Adipocyte (in vitro differentiated cells): ENCODE measurements at places on chromosomes 1 and 21.

GRCh38 chr1:118154220-118154619 lies 30.8 kb downstream of the SPAG17 start:
- no peak for DNase-seq

DNA sequence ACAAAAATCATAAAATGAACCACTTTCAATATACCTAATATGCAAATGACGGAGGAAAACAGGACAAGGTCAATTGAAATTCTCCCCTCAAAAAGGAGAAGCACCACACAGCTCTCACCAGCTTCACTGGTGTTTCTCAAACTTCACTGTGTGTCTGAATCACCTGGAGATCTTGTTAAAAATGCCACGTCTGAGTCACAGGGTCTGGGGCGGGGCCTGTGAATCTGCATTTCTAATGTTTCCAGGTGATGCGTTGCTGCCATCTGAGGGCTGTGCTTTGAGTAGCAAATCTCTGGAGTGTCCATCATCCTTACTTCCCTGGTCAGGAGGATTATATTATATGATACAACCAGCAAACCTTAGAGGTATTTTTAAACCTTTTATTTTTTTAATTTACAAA lies 9.0 kb downstream of the CLDN19 start:
- DNase-seq, result no peak

DNA sequence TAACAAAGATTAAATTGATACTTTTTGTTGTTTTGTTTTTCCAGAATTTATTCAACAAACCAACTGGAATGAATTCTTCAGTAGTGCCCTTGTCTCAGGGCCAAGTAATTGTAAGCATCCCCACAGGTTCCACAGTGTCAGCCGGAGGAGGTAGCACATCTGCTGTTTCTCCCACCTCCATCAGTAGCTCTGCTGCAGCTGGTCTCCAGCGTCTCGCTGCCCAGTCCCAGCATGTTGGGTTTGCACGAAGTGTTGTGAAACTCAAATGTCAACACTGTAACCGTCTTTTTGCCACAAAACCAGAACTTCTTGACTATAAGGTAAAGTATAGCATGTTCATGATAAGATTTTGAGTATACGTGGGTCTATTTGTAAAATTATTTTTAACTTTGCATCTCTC lies 118.5 kb downstream of the ZMYM4 start:
- DNase-seq, result no peak

- no peak for DNase-seq
Measured at GRCh38 chr1:236602171-236602570, 2.1 kb downstream of the HEATR1 start.

GRCh38 chr1:15354580-15354965 lies 55.1 kb upstream of the EFHD2 start:
- peak; percentile 58 for DNase-seq

- DNase-seq, result no peak
Measured at GRCh38 chr1:37620707-37621106, 14.0 kb downstream of the RSPO1 start.

- DNase-seq, result peak; percentile 41
Measured at GRCh38 chr1:207314816-207315215, 6.7 kb upstream of the CD55 start.

DNA sequence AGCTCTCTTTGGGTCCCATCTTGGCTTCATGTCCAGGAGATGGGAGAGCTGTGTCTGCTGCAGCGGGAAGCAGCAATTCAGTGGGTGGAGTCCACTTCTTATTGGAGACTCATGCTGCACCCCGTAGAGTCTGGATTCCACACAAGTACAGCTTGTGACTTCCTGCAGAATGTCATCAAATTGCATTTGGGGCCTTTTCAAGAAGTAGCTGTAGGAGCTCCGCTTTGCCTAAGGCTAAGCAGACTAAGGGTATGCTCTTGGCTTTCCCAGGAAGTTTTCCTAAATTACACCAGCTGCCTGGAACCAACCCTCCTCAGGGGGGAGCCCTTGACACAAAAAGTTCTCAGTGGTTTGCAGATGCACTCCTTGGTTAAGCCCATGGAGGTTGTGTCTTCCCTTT lies 5.7 kb upstream of the MOB3C start:
- peak; percentile 26 for DNase-seq

GRCh38 chr1:78113156-78113916 lies 67.6 kb downstream of the GIPC2 start:
- DNase-seq, result no peak

DNA sequence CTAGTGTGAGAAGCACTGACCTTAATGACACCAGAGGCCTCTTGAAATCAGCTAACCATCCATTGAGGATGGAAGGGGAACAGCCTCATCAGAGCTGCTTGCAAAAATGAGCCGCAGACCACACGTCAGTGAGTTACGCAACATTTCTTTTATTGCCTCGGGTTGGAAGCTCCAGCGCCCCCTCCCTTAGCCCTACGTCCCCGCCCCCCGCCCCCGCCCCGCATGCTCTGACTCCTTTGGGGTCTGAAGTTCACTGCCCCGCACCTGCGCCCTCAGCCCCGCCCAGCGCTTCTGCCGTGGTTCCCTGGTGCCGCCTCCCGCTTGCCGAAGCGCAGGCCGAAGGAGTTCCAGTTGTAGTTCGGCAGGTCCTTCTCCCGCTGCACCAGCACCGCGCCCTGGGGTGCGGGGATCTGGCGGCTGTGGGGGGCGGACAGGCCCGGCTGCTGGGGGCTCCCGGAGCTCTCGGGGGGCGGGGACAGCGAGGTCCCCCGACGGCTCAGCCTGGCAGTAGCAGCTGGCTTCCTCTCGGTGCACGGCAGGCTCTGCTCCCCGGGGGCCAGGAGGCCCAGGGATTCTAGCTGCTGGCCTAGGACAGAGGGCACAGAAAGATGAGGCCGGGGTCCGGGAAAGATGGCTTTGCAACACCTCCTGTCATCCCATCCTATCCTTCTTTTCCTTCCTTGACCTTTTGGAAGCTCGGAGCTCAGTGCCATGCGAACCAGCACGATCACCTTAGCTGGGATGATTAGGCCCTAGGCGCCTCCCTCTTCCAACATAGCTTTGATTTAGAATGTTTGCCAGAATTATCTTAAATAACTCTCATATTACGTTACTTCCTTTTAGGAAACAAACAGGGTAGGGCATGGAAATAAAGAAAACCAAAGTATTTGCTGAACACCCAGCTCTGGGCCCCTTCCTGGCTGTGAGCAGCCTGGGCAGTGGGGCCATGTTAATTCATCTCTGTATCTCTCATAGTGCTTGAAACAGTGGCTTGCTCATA lies 5.8 kb downstream of the KISS1 start:
- peak; percentile 60 for DNase-seq

DNA sequence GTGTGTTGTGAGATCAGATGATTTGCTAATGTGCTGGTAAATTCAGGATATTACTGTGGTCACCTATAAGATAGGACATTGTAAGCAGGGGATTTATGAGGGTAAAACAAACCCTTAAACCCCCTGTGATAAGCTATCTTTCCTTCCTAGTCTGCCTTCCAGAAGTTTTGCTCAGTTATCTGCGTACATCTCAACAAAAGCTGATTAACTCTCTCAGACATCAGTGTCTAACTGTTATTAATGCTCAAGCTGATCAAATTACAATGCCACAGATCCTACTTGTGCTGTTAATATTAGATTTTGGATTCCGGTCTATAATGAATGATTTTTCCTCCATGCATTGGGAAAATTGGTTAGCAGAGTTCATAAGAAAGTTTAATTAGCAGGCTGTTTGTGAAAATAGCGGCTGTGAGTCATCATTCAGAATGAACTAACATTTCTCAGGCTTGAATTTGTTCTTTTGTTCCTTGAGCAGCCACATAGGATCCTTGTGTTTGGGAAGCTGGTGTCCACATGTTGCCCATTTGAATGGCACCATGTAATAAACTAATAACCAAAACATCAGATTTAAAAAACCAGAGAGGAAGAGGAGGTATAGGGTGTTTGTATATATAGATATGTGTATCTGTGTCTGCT lies 48.7 kb downstream of the ELAVL4 start:
- DNase-seq, result no peak

- no peak for DNase-seq
Measured at GRCh38 chr1:178536329-178536728, 23.4 kb downstream of the TEX35 start.

- DNase-seq, result peak; percentile 44
Measured at GRCh38 chr1:244113532-244114320, 62.6 kb downstream of the ZBTB18 start.

DNA sequence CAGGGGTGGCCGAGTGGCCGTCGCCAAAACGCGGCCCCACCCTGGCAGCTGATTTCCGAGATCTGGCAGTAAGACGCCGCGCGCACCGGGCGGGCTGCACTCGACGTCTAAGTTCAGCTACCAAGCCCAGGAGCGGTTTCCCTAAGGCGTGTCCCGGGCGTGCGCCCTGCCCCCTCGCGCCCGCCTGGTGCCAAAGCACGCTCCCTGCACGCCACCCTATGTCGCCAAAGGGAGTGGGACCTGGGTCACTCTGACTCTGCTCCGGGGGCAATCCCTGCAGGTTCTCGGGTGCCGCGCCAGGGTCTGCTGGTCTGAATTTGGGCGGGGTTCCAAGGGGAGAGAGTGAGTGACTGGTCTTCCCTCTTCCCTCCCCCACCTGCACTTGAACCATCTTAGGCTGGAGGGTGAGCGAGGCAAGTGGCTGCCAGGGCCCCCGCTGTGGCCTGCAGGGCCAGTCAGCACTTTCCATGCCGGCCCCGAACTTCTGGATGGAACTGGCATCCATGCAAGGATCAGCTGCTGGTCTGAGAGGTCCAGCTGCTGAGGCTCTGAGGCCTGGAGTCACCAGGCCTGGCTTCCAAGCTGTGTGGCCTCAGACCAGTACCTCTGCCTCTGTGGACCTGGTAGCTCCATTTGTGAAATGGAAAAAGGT lies at the start of gene LRRC38:
Gene LRRC38 (minus strand): TSS at position 109 of the 652 bp plus-strand sequence. CDS start 410 bp downstream, outside the sequence.
- no peak for DNase-seq

- no peak for DNase-seq
Measured at GRCh38 chr1:165598676-165599059, 32.4 kb upstream of the MGST3 start.

DNA sequence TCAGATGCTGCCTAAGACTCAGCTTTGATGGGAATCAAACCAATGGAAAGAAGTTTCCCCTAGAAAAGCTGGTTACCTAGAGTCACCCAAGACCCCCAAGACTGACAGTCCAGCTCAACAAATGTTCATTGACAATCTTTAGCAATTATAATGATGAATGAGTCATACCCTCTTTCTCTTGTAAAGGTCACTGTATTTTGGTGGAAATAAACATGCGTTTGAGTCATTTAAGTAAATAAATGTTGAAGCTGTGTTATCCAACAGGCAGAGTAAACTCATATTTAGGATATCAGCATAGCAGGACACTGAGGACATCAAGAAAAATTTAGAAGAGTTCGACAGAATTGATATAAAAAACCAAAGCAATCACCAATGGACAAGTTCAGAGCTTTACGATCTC lies 295.9 kb downstream of the RGS7 start:
- peak; percentile 2 for DNase-seq
